ENCODE measurements at places on chromosomes 1 and 21. TPM values are rescaled to one million over a fixed set of nuclear protein-coding genes. Genes with fewer than 3 reads are reported as not detected.

The GBP7 gene
- polyA plus RNA-seq = not detected

The FHAD1 gene
- polyA plus RNA-seq = 0.03 TPM

GRCh38 chr1:201329801-201330200 is 46.5 kb downstream of the PKP1 start:
- peaks cover 6% of the 10 kb centered on the region for H3K4me1 ChIP-seq
- no peak overlapping the region for H3K4me3 ChIP-seq
- H3K27me3 ChIP-seq = no peaks in the 10 kb centered on the region
- DNase-seq = no peak

DNA sequence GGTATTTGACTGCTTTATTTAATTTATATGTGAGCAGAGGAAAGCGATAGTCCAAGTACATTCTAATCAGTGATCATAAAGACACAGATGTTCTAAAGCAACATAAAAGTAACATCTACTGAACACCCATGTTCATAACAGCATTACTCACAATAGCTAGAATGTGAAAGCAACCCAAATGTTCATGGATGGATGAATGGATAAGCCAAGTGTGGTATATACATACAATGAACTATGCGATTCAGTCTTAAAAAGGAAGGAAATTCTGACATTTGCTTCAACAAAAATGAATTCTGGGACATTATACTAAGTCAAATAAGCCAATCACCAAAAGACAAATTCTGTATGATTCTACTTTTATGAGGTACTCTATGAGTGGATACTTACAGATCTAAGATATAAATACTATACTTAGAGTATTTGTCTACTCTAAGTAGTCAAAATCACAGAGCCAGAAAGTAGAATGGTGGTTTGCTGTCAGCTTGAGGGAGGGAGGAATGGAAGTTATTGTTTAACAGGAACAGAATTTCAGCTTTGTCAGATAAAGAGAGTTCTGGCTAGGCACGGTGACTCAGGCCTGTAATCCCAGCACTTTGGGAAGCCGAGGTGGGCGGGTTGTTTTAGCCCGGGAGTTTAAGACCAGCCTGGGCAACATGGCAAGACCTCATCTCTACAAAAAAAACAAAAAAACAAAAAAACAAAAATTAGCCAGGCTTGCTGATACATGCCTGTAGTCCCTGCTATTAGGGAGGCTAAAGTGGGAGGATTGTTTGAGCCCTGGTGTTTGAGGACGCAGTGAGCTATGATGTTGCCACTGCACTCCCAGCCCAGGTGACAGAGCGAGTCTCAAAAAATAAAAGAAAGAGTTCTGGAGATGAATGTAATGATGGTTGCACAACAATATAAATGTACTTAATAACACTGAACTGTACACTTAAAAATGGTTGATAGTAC is 79.7 kb upstream of the ARHGAP29 start:
- no peak overlapping the region for H3K4me3 ChIP-seq
- no peaks in the 10 kb centered on the region for H3K27me3 ChIP-seq
- DNase-seq = no peak
- no peaks in the 10 kb centered on the region for H3K36me3 ChIP-seq
- no peak overlapping the region for H3K27ac ChIP-seq

- no peaks in the 10 kb centered on the region for H3K27me3 ChIP-seq
- H3K4me1 ChIP-seq = no peaks in the 10 kb centered on the region
- DNase-seq = no peak
- no peak overlapping the region for H3K4me3 ChIP-seq
Measured at GRCh38 chr1:109167001-109167506, 46.7 kb upstream of the SARS1 start.

The CFHR5 gene
- not detected for polyA plus RNA-seq

GRCh38 chr1:31433396-31433930 is 20.4 kb downstream of the SERINC2 start:
- no peak for DNase-seq
- H3K36me3 ChIP-seq = peaks cover 12% of the 10 kb centered on the region
- no peaks in the 10 kb centered on the region for H3K27me3 ChIP-seq
- H3K27ac ChIP-seq = no peak overlapping the region

The RBM8A gene
- 193 TPM for polyA plus RNA-seq

DNA sequence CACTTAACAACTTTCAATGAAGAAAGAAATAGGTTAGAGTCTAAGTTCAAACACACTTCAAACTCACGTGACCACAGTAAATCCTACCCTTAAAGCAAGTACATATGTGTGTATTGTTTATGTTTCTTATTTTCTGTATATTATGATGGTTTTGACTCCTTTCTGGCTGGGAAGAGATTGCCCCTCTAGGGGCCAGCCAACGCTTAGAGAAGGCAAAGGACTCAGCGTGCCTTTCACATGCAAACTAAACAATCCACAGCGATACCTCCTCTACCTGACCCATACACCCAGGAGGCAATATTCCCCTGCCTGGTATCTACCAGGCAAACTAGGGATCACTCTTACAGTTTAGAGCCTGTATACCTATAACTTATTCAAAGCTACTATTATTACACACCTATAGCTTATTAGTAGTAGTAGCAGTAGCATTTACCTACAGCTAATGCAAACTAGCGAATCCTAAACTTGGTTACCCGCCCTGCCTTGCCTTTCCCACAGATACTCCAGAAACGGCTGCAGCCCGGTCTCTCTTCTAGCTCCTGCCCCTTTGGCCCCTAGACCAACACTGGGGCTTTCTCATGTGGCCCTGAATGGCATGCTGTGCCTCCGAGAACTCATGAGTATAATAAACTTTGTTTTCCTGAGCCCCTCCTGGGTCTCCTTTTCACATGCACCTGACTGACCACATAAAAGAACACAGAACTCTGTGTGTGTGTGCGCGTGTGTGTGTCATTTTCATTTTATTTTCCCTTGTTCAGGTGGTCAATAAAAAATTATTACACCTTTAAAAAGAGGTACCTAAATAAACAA is 14.0 kb downstream of the NRIP1 start:
- peaks cover 70% of the 10 kb centered on the region for H3K4me1 ChIP-seq
- no peak overlapping the region for H3K27ac ChIP-seq
- H3K36me3 ChIP-seq = no peaks in the 10 kb centered on the region
- H3K27me3 ChIP-seq = no peaks in the 10 kb centered on the region
- H3K4me3 ChIP-seq = no peak overlapping the region
- DNase-seq = no peak

DNA sequence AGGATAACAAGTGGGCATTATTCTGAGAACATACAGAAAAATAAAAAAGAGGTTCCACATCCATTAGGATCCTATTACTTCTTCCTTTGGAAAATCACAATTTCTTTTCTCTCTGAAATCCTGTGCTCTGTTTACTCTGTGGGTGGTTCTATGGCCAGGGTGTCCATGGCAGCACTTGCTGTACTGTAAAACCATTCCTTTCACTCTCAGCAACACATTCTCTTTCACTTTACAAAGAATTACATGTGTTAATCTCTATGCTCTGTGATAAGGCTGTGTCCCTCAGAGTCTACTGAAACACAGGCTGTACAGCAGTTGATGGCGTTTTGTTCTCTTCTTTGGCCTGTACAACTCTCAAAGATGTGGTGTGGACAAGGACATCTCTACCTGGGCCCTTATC is 524.1 kb downstream of the PTBP2 start:
- H3K27ac ChIP-seq = no peak overlapping the region
- H3K4me3 ChIP-seq = no peak overlapping the region
- no peak for DNase-seq
- no peaks in the 10 kb centered on the region for H3K27me3 ChIP-seq
- no peaks in the 10 kb centered on the region for H3K36me3 ChIP-seq

DNA sequence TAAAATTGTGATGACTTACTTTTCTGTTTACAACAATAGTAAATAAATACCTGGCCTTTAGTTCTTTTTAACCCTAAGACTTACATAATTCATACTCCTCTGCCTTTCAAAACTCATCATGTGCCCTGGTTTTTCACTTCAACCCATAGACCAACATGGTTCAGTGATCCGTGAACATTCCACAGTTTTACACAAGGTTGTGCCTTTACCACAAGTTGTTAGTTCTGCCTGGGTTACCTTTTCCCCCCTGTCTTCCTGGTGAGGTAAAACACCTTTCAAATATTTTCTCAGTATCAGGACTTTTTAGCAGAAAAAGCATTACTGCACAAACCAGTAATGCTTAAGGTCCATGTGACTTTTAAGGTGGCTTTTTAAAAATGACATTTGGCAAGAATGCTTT is 1466.4 kb downstream of the PLA2G4A start:
- no peak for DNase-seq
- H3K4me1 ChIP-seq = no peaks in the 10 kb centered on the region
- H3K36me3 ChIP-seq = no peaks in the 10 kb centered on the region
- no peak overlapping the region for H3K27ac ChIP-seq

GRCh38 chr1:33442141-33442540 is 11.2 kb upstream of the PHC2 start:
- H3K4me3 ChIP-seq = no peak overlapping the region
- DNase-seq = no peak
- no peaks in the 10 kb centered on the region for H3K36me3 ChIP-seq
- H3K4me1 ChIP-seq = peaks cover 24% of the 10 kb centered on the region
- H3K27ac ChIP-seq = no peak overlapping the region
- no peaks in the 10 kb centered on the region for H3K27me3 ChIP-seq

All from psoas muscle (tissue), 8 donors.